Occipital lobe (tissue), 3 donors: ENCODE measurements at places on chromosomes 16 and 17.

- DNase-seq = no peak
These were observed 7.8 kb downstream of the TTYH2 start for GRCh38 chr17:74220946-74221818.

DNA sequence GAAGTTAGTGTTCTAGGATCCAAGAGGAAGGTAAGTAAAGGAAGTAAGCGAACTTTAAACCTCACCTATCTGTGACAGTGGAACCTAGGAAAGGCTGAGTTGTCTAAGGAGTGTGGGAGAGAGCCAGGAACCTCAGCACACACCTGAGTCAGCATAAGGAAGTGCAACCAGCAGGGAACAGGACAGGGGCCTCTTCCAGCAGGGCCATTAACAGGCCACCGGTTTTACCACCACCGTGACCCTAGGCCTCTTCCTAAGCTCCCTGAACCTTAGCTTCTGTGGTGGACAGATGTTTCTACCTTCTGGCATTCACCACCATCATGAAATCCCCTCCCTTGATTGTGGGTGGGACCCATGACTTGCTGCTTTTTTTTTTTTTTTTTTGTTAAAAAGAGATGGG, 26.7 kb upstream of the GPATCH8 start:
- no peak for DNase-seq

DNA sequence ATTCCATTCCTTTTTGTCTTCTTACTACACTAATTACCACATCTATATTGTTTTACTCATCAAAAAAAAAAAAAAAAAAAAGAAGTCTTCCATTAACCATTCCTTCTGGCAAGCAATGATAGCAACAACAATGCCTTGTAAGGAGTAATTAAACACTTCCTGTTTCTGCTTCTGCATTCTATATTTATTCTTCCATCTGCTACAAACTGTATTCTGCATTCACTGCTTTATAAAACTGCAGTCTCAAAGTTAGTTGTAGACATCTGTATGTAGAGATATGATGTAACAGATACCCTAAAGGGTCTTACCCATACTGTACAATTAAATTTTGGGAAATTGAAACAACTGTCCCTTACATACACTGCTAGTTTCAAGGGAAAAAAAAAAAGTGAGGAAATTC, 28.7 kb upstream of the ABCA6 start:
- DNase-seq = no peak

GRCh38 chr16:75919664-75920063, 193.4 kb upstream of the CPHXL start:
- DNase-seq = no peak

DNA sequence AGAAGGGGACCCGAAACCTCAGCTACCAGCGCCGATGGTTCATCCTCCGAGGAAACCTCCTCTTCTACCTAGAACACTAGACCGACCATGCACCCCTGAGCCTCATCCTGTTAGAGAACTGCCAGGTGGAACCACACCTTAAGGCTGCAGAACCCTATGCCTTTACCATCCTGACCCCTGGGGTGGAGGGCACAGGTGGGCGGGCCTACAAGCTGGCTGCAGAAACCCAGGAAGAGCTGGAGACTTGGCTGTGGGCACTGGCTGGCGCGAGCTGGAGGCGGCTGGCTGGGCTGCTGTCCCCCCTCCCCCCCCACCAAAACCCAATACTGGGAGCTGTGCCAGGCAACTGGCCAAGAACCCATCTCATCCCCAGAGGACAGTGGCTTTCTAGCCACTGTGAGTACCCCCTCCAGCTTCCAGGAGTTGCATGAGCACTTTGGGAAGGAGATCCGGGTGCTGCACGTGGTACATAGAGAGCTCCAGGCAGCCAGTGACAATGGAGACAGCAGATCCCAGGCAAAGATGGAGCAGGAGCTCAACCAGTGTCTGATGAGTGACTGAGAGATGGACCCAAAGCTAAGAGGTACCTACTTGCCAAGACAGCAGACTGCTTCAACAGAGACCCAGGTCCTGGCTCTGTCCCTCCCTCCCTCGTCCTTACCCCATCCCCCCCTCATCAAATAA, 1.4 kb upstream of the CD2BP2 start:
- DNase-seq = no peak

DNA sequence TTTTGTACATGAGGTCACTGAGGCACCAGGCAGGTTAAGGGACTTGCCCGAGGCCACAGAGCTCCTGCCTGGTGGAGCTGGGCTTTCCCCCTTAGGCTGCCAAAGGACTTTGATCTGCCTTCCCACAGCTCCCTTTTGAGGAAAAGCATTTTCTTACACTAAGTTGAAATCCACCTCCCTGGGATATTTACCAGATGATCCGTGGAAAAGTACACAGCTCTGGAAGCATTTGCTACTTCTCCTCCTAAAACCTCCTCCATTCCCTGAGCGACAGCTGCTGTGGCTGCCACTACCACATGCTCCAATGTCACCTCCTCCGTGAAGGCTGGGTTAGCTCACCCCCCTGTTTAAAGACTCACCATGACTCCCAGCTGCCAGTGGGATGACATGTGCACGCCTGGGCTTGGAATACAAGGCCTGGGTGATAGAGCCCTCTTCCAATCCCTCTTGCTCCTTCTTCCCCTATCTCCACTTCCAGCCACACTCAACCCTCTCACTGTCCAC, 1.2 kb upstream of the MPRIP start:
- DNase-seq = peak; percentile 72

GRCh38 chr16:23269248-23269953, 32.7 kb upstream of the SCNN1B start:
- no peak for DNase-seq

GRCh38 chr17:27558842-27559505, 72.0 kb upstream of the LGALS9 start:
- no peak for DNase-seq

DNA sequence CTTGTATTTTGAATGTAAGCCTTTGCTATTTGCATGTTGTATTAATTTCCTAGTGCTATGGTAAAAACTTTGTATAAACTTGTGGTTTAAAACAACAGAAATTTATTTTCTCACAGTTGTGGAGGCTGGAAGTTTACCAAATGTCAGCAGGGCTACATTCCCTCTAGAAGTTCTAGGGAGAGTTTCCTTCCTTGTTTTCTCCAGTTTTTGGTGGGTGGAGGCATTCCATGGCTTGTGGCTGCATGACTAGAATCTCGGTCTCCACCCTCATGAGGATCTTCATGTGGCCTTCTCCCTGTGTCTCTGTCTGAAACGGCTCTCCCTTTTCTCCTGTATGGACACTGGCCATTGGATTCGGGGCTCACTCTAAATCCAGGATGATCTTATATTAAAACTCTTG, 482.2 kb upstream of the GOT2 start:
- DNase-seq = no peak

DNA sequence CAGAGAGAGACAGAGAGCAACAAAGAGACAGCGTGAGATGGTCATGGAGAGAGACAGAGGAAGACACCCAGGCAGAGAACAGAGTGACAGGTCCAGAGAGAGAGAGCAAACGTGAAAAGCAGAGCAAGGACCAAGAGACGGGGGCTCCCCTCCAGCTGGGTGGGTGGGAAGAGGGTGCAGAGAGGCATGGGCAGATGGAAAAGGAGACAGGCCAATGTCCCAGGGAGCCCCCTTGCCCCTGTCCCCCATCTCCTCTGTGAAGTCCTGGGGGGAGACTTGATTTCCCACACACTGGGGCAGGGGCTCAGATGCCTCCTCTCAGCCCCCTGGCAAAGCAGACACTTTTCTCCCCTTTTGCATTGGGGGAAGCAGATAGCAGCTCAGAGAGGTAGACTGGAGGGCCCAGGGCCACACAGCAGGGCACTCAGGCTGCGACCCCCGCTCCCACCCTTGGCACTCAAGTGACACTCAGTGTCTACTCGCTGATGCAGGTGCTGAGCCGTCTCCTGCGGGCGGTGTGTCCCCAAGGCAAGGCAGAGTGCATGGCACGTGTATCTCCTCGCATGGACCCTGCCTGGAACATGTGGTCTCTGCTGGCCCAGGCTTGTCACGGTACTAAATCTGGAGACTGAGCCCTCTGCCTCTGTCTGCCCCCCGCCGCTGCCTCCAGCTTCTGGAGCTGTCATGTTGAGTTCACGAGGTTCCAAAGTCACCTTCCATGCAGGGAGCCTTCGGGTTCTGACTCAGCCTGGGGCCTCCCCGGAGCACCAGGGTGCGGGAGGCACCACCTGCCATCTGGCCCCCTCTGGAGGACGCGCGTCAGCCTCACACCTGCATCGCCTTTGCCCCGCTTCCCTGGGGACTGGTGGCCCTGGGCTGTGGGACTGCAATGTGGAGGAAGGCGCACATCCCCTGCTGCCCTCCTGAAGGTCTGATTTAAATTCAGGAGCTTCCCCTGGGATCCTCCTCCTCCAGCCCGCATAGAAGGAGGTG, 215.9 kb upstream of the GSE1 start:
- DNase-seq = no peak

- DNase-seq = no peak
These were observed 10.5 kb upstream of the NKD1 start for GRCh38 chr16:50537533-50538290.
